ENCODE measurements at places on chromosomes 12 and 14.

DNA sequence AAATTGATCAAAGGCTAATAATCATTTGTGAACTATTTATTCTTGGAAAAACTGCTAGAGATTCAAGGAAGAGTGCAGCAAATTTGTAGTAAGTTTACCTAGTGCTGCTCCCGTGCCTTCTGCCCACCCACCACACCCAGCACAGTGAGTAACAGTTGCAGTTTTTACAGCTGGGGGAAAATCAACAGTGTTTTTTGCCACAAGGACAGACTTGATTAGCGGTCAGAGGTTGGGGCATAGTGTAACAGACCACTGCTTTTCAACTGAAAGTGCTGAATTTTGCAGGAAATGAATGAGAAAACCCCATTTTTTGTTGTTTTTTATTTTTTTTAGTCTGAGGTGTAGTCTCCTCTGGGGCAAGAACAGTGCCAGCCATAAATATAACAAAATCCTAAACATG is 7.5 kb upstream of the KLRK1 start:
- no peak for DNase-seq

GRCh38 chr12:1830981-1831963 is 10.9 kb downstream of the LRTM2 start:
- no peak for DNase-seq

DNA sequence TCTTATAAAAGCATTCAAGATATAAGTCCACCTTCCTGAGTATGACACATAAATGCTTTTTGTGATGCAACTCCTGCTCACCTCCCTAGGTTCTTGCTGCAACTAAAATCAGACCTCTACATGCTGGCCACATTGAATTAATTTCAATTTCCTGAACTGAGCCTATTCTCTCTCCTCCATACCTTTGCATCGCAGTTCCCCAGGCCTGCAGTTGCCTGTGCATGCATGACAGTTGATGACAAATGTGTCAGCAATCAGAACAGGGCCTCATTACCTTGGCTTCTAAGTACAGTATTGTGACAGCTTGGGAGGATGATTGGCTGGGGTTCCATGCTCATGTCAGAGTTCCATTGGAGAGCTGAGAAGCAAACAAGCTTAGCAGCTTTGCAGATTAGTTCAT is 3.9 kb upstream of the TM7SF3 start:
- DNase-seq, result no peak

- no peak for DNase-seq
Measured at GRCh38 chr12:89334548-89335169, 17.6 kb downstream of the DUSP6 start.

- DNase-seq, result no peak
Measured at GRCh38 chr12:53806721-53807120, 54.9 kb upstream of the CISTR start.

- DNase-seq, result no peak
Measured at GRCh38 chr14:33280646-33281045, 342.0 kb downstream of the NPAS3 start.

DNA sequence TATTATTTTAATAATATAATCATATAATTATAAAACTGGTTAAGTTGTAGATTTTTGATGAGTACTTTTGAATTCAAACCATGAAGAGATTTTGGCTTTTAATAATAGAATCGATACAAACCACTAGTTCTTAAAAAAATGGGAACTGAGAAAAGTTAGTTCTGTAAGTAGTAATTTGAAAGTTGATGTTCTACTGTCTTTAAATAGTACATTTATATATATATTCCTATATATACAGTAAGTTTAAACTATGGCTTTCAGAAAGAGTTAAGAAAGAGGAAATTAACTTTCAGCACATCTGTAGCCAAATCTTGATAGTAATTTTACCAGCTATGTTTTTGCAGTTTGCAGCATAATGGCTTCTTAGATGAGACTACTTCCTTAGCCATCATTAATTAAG is 7.8 kb downstream of the LRRK2 start:
- DNase-seq, result no peak
